ENCODE measurements at places on chromosomes 4 and X.

DNA sequence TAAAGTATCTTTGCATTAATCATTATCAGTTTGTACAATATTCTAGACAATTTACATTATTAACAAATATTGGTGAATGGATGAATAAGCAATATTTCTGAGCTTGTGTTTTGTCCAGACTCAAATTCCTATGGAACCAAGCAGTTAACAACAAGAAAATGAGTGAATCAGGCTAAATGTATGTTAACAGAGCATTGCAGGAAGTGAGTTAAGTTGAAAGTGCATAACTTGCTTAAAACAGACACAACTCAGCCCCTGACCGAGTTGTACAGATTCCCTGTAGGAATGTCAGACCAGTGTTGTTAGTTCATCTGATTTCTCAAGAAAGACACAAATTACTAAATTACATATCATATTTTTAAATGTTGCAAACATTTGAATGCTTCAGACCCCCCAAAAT, 23.7 kb upstream of the CSN1S1 start:
- no peak for DNase-seq

GRCh38 chr4:11002961-11003360, 318.4 kb upstream of the CLNK start:
- no peak for DNase-seq

DNA sequence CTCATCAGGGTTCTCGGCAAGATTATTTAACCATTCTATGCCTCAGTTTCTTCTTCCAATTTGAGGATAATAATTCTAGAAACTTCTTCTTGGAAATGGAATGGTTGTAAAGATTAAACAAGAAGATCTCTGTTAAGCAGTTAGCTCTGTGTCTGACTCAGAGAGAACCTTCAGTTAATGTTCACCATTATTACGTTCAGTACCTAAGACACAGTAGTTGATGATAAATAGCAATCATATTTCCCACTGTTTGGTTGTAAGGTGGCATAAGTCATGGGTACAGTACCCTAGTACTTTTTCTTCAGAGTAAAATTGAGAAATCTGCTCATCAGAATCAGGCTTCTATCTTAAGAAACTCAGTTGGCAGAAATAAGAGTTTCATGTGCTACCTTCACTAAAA, 366.5 kb upstream of the BOD1L1 start:
- no peak for DNase-seq

GRCh38 chr4:130722361-130722760, 1626.4 kb downstream of the C4orf33 start:
- no peak for DNase-seq

- DNase-seq, result no peak
Measured at GRCh38 chr4:85779165-85779564, 304.2 kb downstream of the ARHGAP24 start.

- DNase-seq, result no peak
Measured at GRCh38 chrX:2468261-2469195, 32.2 kb downstream of the DHRSX start.

GRCh38 chr4:1052231-1052671, 40.8 kb downstream of the FGFRL1 start:
- DNase-seq, result no peak

GRCh38 chr4:53697016-53697685, 105.9 kb upstream of the LNX1 start:
- DNase-seq, result no peak

- no peak for DNase-seq
Measured at GRCh38 chr4:64361399-64361740, 47.9 kb downstream of the TECRL start.

GRCh38 chr4:26217481-26217880, 103.3 kb upstream of the RBPJ start:
- no peak for DNase-seq

DNA sequence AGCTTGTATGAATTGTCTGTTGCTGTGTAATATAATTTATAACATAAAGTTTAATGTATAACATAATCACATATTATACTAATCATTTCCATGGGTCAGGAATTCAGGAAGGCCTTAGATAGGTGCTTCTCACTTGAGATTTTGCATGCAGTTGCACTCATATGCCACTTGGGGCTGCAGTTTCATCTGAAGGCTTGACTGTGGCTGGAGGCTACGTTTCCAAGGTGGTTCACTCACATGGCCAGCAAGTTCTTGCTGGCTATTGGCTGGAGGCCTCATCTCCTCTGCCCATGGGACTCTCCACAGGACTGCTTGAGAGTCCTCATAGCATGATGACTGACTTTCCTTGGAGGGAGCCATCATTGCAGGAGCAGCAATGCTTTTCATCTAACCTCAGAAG, 53.4 kb upstream of the STX18 start:
- DNase-seq, result no peak

GRCh38 chr4:84433633-84434222, 65.4 kb downstream of the NKX6-1 start:
- no peak for DNase-seq

- DNase-seq, result no peak
Measured at GRCh38 chr4:118767109-118767508, 68.8 kb downstream of the SEC24D start.

DNA sequence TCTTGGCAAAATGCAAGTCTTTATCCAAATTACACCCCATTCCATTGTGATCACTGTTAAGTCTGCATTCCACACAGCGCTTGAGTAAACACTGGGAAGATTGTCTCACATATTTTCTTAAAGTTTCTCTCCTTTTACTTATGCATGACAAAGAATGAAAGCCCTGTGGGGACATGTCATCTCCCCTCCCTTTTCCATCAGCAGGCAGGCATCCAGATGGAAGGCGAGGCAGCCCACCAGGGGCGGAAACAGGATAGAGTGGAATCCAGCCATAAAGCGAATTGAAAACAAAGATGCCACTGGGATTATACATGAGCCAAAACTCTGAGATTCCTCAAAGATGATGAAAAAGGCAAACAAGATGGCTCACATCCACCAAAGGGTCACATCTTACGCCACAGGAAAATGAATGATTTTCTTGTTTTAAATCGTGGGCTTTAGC, 78.2 kb downstream of the AFAP1 start:
- no peak for DNase-seq

GRCh38 chrX:39805022-39805421, 292.7 kb downstream of the BCOR start:
- no peak for DNase-seq

GRCh38 chrX:133994576-133994975, 9.2 kb upstream of the GPC3 start:
- DNase-seq, result no peak

GRCh38 chr4:144648042-144648441, 2.1 kb downstream of the HHIP start:
- DNase-seq, result no peak

DNA sequence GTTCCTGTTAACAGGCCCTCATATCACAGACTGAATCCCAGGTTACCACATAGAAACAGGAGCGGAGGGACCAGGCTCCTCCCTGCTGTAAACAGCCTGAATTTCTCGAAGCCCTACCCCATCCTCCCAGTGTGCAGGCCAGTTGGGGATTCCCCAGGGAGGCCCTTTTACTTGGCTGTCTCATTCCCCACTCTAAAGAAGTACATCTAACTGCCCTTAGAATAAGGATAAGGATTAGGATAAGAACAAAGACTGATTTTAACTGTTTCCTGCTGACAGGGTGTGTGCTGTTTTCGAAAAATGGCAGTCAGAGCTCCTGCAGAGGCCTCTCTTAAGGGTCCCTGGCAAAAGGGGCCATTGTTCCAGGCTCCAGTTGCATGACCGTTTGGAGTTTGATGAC, 133.7 kb downstream of the PAPSS1 start:
- no peak for DNase-seq

- no peak for DNase-seq
Measured at GRCh38 chr4:41160856-41161255, 53.5 kb downstream of the APBB2 start.

- DNase-seq, result no peak
Measured at GRCh38 chrX:110046001-110046400, 43.1 kb downstream of the TMEM164 start.

GRCh38 chr4:5816101-5816500, 76.8 kb downstream of the CRMP1 start:
- DNase-seq, result no peak

- DNase-seq, result no peak
Measured at GRCh38 chr4:184596617-184597185, 52.5 kb downstream of the CASP3 start.

GRCh38 chr4:44535981-44536380, 87.4 kb upstream of the KCTD8 start:
- DNase-seq, result no peak

GRCh38 chr4:177461606-177462005, 19.4 kb upstream of the AGA start:
- no peak for DNase-seq

- no peak for DNase-seq
Measured at GRCh38 chrX:47638816-47639215, 9.1 kb upstream of the CFP start.

- no peak for DNase-seq
Measured at GRCh38 chr4:26192899-26193869, 127.6 kb upstream of the RBPJ start.

GRCh38 chr4:189912170-189912569, 28.5 kb upstream of the FRG1 start:
- DNase-seq, result peak; percentile 11

- DNase-seq, result no peak
Measured at GRCh38 chr4:165481053-165481835, 102.4 kb downstream of the CPE start.

- no peak for DNase-seq
Measured at GRCh38 chrX:9429767-9430166, 35.1 kb upstream of the TBL1X start.

DNA sequence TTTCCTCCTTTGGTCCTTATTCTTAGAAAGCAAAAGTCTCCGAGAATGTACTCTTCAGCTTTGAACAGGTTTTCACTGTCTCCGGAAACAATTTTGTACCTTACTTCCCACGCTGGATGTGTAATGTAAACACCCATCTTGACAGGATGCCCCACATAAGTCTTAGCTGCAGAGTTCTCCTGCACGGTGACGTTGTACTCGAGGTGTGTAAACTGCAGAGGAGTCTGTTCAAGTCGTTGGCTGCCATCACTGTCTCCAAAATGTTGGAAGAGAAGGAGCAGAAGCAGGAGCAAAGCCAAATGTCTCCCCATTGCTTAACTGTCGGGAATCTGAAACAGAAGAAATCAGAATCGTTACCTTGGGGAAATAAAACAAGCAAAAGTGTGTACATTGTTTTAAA, 14.1 kb downstream of the FAT1 start:
- DNase-seq, result no peak

DNA sequence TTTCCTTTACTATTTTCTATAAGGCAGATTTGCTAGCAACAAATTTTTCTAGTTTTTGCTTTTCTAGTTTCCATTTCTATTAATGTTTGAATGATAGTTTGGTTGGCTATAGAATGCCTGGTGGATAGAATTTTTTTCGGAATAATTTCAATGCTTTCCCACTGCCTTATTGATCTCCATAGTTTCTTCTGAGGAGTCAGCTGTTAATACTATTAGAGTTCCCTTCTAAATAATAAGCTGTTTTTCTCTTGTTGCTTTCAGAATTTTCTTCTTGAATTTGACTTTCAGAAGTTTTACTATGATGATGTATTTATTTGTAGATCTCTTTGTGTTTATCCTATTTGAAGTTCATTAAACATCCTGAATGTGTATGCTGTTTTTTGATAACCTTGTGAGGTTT, 91.8 kb downstream of the VSIG4 start:
- DNase-seq, result no peak

DNA sequence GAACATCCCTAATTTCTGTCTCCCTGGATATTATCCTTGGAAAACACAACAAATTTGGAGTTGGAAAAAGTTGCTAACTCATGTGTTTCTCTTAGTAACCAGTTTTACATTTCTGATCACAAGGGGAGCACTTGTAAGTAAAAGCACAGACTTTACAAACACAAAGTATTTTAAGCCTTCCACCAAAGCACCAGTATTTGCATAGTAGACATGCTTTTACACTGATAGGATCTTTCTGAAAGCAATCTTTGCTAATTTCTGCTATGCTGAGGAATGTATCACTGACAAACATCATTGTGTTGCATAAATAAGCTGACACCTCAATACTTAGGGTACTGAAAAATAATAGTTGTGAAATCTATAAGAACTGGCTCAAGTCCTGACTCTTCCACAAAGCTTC, 100.6 kb downstream of the MID1 start:
- DNase-seq, result no peak

- no peak for DNase-seq
Measured at GRCh38 chrX:22163326-22163725, 109.4 kb upstream of the CBLL2 start.

DNA sequence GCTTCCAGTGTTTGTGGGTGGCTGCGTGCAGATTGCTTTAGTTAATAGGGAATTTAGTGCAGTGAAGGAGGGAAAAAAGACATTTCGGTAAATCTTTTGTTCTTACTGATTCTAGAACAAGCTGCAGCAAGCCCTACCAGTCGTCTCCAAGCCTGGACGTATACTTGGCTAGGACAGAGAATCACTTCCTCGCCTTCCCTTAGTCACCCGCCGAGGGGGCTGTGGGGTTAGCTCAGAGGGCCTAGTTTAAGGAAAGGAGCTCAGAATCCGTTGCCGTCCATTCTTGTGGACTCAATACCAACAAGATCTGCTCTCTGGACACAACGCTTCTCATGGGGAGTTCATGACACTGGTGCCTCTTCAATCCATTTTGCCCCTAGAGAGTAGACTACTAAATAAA, 36.3 kb upstream of the FAT1 start:
- DNase-seq, result no peak

DNA sequence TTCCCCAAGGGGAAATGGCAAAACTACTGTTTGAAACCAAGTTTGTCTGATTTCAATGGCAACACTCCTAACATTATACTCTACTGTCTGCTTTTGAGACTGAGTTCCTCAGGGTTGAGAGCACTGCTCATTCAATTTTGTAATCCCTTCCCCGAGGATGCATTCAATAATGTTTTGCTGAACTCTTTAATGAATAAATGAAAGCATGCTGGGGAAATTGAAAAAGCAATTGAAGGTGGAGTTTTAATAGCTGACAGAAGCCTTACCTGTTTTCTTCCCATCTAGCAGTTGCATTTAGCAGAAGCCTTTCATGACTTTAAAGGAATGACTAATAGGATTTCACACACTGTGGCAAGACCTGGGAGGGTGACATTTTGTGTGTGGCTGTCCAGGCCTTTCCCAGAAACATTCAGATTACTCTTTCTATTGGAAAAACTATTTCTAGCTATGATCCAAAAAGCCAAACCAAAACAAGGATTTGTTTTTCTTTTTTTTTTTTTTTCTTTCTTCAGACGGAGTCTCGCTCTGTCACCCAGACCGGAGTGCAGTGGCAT, 45.1 kb downstream of the DTHD1 start:
- no peak for DNase-seq
